ENCODE measurements at places on chromosomes 12 and 14.
A peak's percentile ranks its signal among the peaks of the same experiment; 100 is the strongest.

DNA sequence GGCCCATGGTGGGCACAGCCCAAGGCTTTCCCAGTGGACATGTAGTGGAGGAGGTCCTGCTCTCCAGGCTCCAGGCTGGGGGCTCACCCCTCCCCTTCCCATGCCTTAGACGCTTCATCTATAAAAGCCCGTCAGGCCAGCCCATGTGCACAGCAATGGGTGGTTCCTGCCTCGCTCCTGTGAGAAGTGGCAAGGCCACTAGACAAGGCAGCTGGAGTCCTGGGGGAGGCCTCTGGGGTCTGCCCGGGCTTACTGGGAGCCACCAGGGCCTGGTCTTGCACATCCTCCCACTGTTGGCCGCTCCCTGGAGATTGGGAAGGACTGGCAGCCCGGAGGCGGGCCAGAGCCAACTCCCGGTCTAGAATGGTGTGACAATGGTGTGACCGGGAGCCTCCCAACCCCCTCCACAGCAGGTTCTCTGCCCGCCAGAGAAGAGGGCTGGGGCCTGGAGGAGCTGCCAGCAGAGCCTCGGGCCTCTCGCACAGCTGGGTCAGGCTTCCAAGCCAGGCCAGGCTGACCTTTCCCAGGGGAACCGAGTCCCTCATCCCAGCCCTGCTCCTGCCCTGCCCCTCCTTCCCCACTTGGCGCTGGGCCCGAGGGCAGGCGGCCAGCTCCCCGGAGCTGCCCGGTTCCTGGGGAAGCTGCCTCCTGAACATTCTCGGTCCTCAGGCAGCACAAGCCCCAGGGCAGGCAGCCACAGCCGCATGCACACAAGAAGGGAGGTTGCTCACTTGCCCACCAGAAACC lies 97.9 kb downstream of the RFLNA start:
- no peak for DNase-seq

DNA sequence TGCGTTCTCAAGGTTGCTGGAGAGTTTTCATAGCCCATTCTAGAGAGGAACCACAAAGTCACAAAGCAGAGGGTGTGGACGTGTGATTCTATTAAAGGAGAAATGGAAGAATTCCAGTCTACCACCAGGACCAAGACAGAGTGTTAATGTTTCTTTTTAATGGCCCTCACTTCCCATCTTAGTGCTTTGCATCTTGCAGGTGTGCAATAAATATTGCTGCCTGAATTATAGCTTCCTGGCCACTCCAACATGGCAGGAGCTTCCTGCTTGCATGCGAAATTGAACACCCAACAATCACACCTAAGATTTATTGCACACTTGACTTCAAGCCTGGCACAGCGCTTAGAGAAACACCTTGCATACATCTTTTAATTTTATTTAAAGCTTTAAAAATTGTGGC lies 22.4 kb upstream of the PPP1CC start:
- no peak for DNase-seq

DNA sequence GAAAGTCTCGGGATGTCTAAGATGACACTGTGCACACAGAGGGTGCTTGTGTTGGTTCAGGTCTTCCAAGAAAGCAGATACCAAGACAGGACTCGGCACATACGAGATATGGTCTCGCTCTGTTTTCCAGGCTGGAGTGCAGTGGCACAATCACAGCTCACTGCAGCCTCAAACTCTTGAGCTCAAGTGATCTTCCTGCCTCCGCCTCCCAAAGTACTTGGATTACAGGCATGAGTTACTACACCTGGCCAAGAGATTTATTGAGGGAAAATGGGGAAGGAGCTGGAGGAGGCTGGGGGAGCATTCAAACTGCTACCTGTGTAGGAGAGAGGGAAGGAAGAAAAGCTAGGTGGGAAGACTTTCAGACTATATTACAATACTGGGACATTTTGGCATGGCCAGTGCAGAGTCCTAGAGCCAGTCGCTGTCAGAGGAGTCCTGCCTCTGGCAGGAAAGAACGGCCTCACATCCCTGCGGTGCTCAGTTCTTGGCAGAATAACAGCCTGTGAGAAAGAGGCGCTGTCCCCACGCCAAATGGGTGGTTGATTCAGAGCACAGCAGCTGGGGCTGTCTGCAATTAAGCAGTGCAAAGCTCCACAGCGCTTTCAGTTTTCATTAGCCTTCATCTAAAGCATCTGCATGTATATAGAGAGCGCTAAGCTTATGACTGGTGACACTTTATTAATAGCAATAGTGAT lies 18.3 kb downstream of the SLC17A8 start:
- peak; percentile 18 for DNase-seq

DNA sequence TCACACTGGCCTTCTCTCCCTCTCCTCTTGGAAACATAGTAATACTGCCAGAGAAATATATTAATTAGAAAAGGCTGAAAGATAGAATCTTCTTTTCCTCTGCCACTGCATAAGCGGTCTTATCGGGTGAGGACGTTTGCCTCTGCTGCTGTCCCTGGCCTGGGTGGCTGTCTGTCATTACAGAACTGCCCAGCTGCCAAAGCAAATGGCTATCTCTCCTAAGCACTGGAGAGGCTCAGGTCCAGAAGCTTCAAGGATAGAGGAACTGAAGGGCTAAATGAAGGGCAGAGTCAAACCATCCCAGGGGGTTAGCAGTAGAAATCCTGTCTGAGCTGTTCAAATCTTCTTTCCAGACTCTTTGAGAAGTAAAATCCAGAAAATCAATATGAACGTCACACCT lies 198.6 kb upstream of the CAND1 start:
- no peak for DNase-seq

GRCh38 chr14:42554091-42554490 lies 947.4 kb downstream of the LRFN5 start:
- no peak for DNase-seq

GRCh38 chr14:74444866-74445265 lies 18.9 kb upstream of the SYNDIG1L start:
- no peak for DNase-seq

DNA sequence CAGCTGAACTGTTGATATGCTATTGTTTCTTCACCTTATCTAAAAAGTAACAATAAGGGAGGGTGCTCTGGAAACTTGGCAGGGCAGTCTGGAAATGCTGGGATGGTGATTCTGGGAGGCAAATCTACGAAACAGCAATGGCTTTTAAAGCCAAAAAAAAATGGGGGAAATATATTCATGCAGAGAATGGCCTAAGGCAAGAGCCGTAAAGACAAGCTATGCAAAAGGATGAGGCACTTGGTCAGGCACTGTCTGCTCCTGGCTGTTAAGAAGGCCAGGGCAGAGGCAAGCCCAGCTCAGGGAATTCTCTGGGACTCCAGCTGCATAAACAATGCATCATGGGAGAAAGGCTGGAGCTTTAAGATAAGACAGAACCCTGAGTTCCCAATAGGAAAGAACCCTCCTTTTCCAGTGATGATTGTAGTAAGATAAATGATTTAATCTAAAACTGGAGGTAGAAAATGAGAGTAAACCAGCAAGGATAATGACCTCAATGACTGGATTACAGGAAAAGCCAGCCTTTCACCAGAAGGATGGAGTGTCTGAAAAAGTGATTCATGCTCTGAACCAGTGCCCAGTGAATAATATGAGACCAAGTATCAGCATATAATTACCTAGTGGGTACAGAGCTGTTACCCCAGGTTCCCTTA lies 46.0 kb downstream of the ITPR2 start:
- no peak for DNase-seq

- DNase-seq: no peak
Observed at GRCh38 chr12:62625228-62625627, 158.6 kb downstream of the MON2 start.

- DNase-seq: no peak
Observed at GRCh38 chr12:80190001-80190400, 90.7 kb downstream of the OTOGL start.

GRCh38 chr14:80978403-80978802 lies 23.0 kb downstream of the TSHR start:
- no peak for DNase-seq

Data from right renal pelvis (tissue), 4 donors.